ENCODE measurements at places on chromosomes 7 and 10. TPM values are rescaled to one million over a fixed set of nuclear protein-coding genes. Genes with fewer than 3 reads are reported as not detected.

- DNase-seq = no peak
These were observed 56.9 kb downstream of the SAMD9 start for GRCh38 chr7:93060865-93061264.

- no peak for DNase-seq
These were observed 94.3 kb downstream of the SIRT1 start for GRCh38 chr10:67978749-67979148.

DNA sequence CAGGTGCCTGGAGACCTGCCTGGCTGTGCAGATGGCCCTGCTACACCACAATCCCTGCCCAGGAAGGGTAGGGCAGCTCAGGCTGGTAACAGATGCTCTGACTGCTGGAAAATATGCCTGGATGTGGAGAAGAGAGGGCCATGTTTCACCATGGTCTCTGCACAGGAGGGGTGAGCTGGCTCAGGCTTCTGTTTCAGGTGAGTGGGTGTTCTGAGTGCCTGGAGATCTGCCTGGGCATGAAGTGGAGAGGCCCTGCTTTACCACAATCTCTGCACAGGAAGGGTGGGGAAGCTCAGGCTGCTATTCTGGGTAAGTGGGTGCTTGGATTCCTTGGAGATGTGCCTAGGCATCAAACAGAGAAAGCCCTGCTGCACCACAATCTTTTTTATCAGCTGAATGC is 350.1 kb downstream of the KIF20B start:
- DNase-seq = no peak

- DNase-seq = no peak
These were observed at the start of gene ADGRA1 for GRCh38 chr10:133087679-133088178. Gene ADGRA1, plus strand, starts transcription at chr10:133087924. Its CDS starts 986 bp downstream, at chr10:133088910.

- DNase-seq = peak; percentile 66
These were observed 724.0 kb downstream of the GRID1 start for GRCh38 chr10:85642421-85643170.

- DNase-seq = peak; percentile 38
These were observed 31.9 kb upstream of the AGBL3 start for GRCh38 chr7:134954197-134955082.

DNA sequence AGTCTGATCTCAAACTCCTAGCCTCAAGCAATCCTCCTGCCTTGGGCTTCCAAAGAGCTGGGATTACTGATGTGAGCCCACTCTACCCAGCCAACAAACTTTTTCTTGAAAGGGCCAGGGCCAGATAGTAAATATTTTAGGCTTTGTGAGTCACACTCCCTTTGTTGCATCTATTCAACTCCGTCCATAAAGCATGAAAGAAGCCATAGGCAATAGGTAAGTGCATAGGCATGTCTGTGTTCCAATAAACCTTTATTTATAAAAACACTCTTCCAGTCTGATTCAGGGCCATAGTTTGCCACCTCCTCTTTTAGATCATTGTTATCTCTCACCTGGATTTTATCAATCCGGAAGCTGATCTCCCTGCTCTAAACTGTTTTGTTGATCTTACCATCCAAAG is 105.6 kb upstream of the BMPER start:
- DNase-seq = no peak

- DNase-seq = no peak
These were observed 38.3 kb upstream of the BTBD16 start for GRCh38 chr10:122232769-122233168.

GRCh38 chr7:1668396-1669063 is 1.5 kb upstream of the ELFN1 start:
- no peak for DNase-seq

- no peak for DNase-seq
These were observed 42.6 kb downstream of the KIF20B start for GRCh38 chr10:89744026-89744425.

GRCh38 chr10:77485847-77486246 is 151.8 kb downstream of the KCNMA1 start:
- DNase-seq = no peak

DNA sequence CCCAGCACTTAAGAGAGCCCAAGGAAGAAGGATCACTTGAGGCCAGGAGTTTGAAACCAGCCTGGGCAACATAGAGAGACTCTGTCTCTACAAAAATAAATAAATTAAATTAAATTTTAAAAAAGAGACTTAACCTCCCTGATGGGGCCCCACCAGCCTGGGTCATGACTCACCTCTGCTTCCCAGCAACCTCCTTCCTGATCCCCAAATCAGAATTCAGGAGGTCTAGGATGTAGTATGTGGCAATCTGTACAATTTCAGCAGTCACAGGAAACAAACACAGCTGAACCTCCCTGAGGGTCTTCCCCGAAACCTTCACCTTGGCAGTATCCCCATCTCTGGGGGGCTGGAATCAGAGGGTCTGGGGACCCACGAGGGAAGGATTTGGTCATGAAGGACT is 9.7 kb upstream of the PPP1R35 start:
- DNase-seq = no peak

GRCh38 chr7:132154248-132154647 is 422.0 kb downstream of the PLXNA4 start:
- no peak for DNase-seq

DNA sequence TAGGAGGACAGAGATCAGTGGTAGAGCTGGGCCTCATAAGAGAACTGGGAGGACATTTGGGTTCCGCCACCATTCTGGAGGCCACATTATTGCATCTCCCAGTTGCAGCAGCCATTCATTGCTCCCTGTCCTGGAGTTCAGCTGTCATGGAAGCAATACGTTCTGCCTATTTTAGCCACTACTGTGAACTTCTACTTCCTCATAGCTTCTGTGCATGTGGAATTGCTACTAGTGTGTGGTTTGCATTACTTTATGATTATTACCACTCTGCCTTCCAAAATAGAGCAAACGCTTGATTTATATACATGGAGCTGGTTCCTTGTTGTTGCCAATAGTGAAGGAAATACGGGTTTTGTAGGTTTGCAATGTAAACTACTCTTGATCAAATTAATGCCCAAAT is 47.2 kb upstream of the PLPP4 start:
- no peak for DNase-seq

DNA sequence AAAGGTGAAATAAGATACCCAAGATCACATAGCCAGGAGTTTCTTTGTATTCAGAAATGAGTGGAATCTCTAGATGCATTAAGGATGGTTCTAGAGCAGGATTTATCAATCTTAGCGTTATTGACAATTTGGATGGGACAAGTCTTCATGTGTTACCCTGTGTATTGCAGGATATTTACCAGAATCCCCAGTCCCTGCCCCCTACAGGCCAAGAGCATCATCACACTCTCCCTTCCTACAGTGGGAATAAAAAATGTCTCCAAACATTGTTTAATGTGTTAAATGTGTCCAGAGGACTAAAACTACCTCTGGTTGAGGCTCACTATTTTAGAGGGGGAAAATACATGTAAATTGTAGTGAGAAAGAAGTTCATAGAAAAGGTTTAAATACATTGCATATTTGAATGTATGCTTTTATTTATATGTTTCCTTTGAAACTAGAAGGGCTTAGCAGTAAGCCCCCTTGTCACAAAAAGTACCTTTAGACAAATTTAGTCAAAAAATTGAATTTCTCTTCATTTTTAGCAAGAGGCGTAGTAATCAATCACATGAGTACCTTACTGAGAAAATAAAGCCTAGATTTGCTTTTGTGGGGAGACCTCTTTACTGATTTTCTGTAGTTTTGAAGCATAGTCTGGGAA is 141.2 kb downstream of the MLLT10 start:
- DNase-seq = peak; percentile 42

DNA sequence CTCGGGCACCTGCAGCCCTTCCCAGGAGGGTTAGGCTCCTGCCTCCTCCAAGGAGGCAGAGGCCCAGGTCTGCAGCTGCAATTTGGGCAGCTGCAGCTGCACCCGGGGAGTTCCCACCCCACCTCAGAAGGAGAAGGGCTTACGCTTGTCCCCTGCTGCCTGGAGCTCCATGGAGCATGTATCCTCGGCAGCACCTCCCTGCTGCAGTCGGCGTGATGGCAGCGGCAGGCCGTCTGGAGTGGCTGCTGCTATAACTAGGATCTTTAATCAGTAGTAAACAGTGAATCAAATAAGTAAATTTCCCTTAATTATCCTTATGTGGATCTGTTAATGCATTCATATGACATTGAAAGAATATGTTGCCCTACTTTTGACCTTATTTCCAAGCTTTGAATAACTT is 167.0 kb downstream of the PON1 start:
- no peak for DNase-seq

- DNase-seq = no peak
These were observed 818 bp downstream of the GOT1 start for GRCh38 chr10:99429517-99430095.

DNA sequence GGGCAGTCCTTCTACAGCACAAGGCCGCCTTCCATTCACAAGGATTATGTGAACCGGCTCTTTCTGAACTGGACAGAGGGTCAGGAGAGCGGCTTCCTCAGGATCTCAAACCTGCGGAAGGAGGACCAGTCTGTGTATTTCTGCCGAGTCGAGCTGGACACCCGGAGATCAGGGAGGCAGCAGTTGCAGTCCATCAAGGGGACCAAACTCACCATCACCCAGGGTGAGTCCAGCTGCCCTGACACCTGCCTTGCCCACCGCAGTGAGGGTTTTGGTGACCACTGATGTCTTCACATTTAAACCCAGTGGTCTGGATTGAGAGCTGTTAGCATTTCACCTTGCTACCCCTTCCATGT is 918 bp downstream of the PILRB start:
- DNase-seq = no peak

GRCh38 chr10:79128923-79129305 is 60.1 kb downstream of the ZMIZ1 start:
- peak; percentile 53 for DNase-seq

GRCh38 chr7:96269246-96269994 is 52.5 kb downstream of the SLC25A13 start:
- no peak for DNase-seq

GRCh38 chr10:62594093-62594520 is 210.4 kb upstream of the ADO start:
- peak; percentile 51 for DNase-seq

GRCh38 chr7:129740574-129741410 is 129.3 kb downstream of the NRF1 start:
- no peak for DNase-seq

WNT16 gene
- polyA plus RNA-seq = not detected

CYP2C8 gene
- 0.06 TPM for polyA plus RNA-seq

FBXO24 gene
- 0.16 TPM for polyA plus RNA-seq

MYOZ1 gene
- not detected for polyA plus RNA-seq

CYP26C1 gene
- polyA plus RNA-seq = 0.18 TPM
